ENCODE measurements at places on chromosomes 4 and X. TPM values are rescaled to one million over a fixed set of nuclear protein-coding genes. Genes with fewer than 3 reads are reported as not detected.

The ABCG2 gene
- 0.56 TPM for total RNA-seq

The JCHAIN gene
- not detected for total RNA-seq

The PHEX gene
- total RNA-seq, result 13.2 TPM

The COX7B2 gene
- total RNA-seq, result not detected

The SATL1 gene
- total RNA-seq, result not detected

The CYP2U1 gene
- total RNA-seq, result 0.96 TPM

The C4orf36 gene
- total RNA-seq, result not detected

The PCDH11X gene
- not detected for total RNA-seq

The FBXW7 gene
- 42.2 TPM for total RNA-seq

DNA sequence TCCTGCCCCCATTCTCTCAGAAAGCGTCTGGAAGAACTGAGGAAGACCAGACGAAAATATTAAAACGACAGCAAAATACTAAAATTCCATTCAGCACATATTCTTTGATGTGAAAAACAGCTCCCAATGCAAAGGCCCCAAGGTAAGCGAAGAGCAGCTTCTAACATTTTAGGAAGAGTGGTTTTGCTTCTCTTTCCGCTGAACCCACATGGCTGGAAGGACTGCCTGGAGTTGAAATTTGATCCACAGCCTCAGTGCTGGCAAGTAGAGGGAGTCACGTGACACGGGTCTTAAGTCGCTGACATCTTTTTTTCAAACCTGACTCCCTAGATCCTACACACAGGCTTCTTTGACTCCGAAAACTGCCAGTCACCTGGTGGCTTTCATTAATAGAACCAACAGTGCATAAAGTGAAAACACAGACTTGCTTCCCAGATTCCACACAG is at the start of gene FAM13A:
TSS of gene FAM13A (minus strand) at position 233 of the 446 bp plus-strand sequence. CDS start at position 12, 221 bp downstream.
- H3K4me3 ChIP-seq, result no peak within 1 kb of the TSS
- H3K27me3 ChIP-seq, result peaks cover 8% of the 10 kb centered on the region
- peaks cover 5% of the 10 kb centered on the region for H3K4me1 ChIP-seq
- DNase-seq, result no peak

DNA sequence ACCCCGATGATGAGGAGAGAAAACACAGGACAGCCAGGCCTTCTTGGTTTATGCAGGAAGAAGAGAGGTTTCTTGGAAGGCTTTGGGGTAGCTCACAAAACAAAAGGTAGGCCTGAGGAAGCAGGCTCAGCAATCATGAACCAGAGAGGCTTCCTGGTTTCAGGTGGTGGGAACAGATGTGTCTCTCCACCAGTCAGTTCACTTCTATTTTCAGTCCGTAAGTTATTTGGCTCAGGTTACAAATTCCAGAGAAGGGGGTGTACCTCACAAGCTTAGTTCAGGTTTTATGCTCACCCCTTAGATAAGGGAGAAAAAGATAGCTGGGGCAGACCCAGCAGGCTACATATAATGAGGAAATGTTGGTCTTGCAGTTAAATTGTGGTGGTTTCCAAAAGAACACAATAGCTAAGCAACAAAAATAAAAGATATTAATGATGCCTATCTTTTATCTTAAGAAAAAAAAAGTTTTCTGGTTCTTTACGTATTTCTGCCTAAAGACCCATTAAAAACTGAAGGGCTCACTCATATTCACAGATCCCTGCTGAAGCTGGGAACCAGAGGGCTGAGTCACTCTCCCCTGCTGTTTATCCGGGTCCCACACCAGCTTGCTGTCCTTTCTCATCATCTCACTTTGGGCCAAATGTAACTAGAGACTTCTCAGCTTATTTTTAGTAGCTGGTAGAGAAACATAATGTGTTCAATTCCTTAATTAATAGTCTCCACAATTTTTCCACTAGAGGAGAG is 177.0 kb downstream of the CAMK2D start:
- H3K4me1 ChIP-seq, result peaks cover 28% of the 10 kb centered on the region
- DNase-seq, result no peak
- H3K36me3 ChIP-seq, result peaks cover 28% of the 10 kb centered on the region

DNA sequence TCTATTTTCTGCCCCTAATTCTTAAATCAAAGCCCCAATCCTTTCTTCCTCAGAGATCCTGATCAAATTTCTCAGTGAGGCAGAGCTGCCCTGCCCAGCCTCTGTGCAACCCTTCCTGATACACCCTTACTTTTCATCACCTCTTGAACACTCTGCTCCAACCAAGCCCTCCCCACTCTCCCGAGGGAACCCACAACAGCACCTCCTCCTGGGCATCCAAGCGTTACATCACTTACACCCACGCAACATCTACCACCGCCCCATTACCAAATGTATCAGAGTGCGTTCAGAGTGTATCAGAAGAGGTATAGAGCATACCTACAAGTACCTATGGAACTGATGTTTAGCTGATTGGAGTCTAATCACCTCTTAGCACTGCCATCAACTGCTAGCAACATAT is 186.5 kb downstream of the RAP1GDS1 start:
- peak overlapping the region; percentile 96 for H3K27ac ChIP-seq
- H3K36me3 ChIP-seq, result peaks cover 28% of the 10 kb centered on the region
- H3K27me3 ChIP-seq, result no peaks in the 10 kb centered on the region
- peaks cover 39% of the 10 kb centered on the region for H3K4me1 ChIP-seq
- peak overlapping the region; percentile 78 for H3K4me3 ChIP-seq

DNA sequence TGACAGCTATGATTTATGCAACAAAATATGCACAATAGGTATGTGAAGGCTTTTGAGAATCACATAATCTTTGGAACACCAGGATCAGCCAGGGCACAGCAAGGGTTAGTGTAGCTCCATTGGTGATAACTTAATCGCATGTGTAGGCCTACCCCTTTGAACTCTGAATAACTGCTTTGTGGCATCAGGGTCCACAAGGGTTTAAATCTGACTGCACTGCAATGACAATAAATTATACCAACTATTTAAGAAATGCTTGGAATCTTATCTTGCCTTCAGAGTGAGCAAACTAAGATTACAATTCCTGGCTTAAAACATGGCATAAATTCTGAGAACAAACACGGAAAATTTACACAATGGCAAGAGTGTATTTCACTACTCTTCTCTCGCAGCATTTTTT is 245.8 kb downstream of the FBXO8 start:
- no peak overlapping the region for H3K27ac ChIP-seq
- no peaks in the 10 kb centered on the region for H3K36me3 ChIP-seq
- DNase-seq, result no peak
- H3K27me3 ChIP-seq, result no peaks in the 10 kb centered on the region
- no peak overlapping the region for H3K4me3 ChIP-seq
- H3K4me1 ChIP-seq, result no peaks in the 10 kb centered on the region

DNA sequence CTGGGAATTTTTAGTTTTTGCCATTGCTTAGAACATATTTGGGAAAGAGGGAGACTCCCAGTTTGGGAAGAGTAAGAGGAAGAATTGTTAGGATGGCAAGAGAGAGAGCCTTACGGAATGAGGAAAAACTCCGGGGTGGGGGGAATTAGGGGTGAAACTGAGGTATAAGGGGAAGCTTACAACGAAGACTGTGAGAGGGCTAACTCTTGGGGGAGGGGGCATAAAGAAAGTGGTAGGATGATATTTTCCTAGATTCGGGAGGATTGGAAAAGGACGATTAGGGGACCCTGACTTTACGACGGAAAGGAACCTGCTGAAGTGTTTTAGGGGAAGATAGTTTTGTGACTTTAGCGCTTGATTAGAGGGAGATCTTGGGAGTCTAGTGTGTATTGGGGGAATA is 86.2 kb upstream of the HPRT1 start:
- no peaks in the 10 kb centered on the region for H3K27me3 ChIP-seq
- peak overlapping the region; percentile 91 for H3K4me3 ChIP-seq
- peaks cover 17% of the 10 kb centered on the region for H3K36me3 ChIP-seq
- peaks cover 4% of the 10 kb centered on the region for H3K4me1 ChIP-seq
- H3K27ac ChIP-seq, result peak overlapping the region; percentile 98

- no peak overlapping the region for H3K4me3 ChIP-seq
- H3K27ac ChIP-seq, result no peak overlapping the region
- H3K27me3 ChIP-seq, result peaks cover 36% of the 10 kb centered on the region
- DNase-seq, result no peak
These were observed 1.7 kb upstream of the PPP2R2C start for GRCh38 chr4:6474053-6474568.

DNA sequence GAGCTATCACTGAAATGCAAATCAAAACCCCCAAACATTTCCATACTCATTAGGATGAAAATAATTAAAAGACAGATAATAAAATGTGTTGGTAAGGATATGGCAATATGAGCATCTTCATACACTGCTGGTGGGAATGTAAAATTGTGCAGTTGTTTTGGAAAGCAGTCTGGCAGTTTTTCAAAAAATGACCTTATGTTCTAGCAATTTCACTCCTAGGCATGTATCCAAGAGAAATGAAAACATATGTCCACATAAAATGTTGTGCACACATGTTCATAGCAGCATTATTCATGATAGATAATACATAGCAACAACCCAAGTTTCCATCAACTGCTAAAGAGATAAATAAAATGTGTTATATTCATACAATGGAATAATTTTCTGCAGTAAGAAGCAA is 14.8 kb upstream of the GPRASP2 start:
- H3K27ac ChIP-seq, result no peak overlapping the region
- H3K4me3 ChIP-seq, result no peak overlapping the region
- DNase-seq, result no peak

GRCh38 chrX:46630141-46630540 is 56.6 kb downstream of the CHST7 start:
- no peak overlapping the region for H3K4me3 ChIP-seq
- DNase-seq, result no peak
- no peaks in the 10 kb centered on the region for H3K27me3 ChIP-seq
- H3K27ac ChIP-seq, result peak overlapping the region; percentile 69
- peaks cover 39% of the 10 kb centered on the region for H3K36me3 ChIP-seq
- H3K4me1 ChIP-seq, result peaks cover 28% of the 10 kb centered on the region

- DNase-seq, result peak; percentile 93
- H3K4me1 ChIP-seq, result peaks cover 31% of the 10 kb centered on the region
- peak overlapping the region; percentile 92 for H3K27ac ChIP-seq
- peaks cover 23% of the 10 kb centered on the region for H3K36me3 ChIP-seq
- peak overlapping the region; percentile 95 for H3K4me3 ChIP-seq
- no peaks in the 10 kb centered on the region for H3K27me3 ChIP-seq
These were observed 1.0 kb downstream of the OTUD4 start for GRCh38 chr4:145179281-145179860.

DNA sequence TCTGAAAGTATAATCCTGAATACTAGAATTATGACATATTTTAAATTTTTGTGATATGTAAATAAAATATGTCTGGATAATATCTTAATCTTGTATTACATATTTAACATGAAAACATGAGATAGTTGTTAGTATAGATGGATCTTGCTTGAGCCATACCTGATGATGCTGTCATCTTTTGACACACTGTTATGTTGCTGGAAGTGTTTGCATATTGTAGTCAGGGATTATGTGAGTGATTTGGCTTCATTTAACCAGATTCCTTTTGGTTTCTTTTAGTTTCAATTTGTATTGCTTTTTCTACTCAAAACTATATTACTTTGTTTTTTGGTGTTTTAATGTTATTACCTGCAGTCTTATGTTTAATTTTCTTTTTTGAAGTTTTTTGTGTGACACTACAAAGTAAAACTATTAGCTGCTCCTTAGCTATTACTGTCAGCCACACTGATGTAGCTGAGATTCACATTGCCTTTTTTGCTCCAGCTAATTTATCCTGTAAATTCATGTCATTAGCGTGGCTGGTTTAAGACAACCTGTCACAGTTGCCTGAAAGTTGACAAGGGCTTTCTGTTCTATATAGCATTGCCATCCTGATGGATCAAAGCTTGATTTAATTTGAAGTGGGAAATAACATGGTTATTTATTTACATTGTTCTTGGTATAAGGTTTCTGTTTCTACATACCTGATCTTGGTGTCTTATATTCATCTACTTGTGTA is 33.7 kb downstream of the METAP1 start:
- no peak overlapping the region for H3K27ac ChIP-seq
- peaks cover 28% of the 10 kb centered on the region for H3K4me1 ChIP-seq
- DNase-seq, result no peak

Data from activated CD4-positive, alpha-beta T cell treated with anti-CD3 and anti-CD28 coated beads, Interleukin-2, amount 10 ng/mL, durations not matched to agents 24 days and 14 days (primary cell).